ENCODE measurements at places on chromosomes 16 and 17. TPM values are rescaled to one million over a fixed set of nuclear protein-coding genes. Genes with fewer than 3 reads are reported as not detected.

GRCh38 chr17:45098081-45098868, 34.0 kb downstream of the PLCD3 start:
- H3K4me1 ChIP-seq = peaks cover 3% of the 10 kb centered on the region
- H3K36me3 ChIP-seq = peaks cover 13% of the 10 kb centered on the region
- DNase-seq = no peak
- H3K27me3 ChIP-seq = no peaks in the 10 kb centered on the region
- no peak overlapping the region for H3K4me3 ChIP-seq

GRCh38 chr16:55901566-55902217, 26.5 kb upstream of the CES5A start:
- no peaks in the 10 kb centered on the region for H3K27me3 ChIP-seq
- no peak overlapping the region for H3K27ac ChIP-seq
- H3K4me1 ChIP-seq = no peaks in the 10 kb centered on the region
- DNase-seq = no peak
- H3K4me3 ChIP-seq = no peak overlapping the region

GRCh38 chr16:88634994-88635670, 3.2 kb upstream of the IL17C start:
- no peak overlapping the region for H3K27ac ChIP-seq
- H3K27me3 ChIP-seq = no peaks in the 10 kb centered on the region
- no peak for DNase-seq
- no peak overlapping the region for H3K4me3 ChIP-seq
- no peaks in the 10 kb centered on the region for H3K4me1 ChIP-seq

Gene KRTAP1-5
- total RNA-seq = not detected
